ENCODE measurements at places on chromosomes 1 and 21.

DNA sequence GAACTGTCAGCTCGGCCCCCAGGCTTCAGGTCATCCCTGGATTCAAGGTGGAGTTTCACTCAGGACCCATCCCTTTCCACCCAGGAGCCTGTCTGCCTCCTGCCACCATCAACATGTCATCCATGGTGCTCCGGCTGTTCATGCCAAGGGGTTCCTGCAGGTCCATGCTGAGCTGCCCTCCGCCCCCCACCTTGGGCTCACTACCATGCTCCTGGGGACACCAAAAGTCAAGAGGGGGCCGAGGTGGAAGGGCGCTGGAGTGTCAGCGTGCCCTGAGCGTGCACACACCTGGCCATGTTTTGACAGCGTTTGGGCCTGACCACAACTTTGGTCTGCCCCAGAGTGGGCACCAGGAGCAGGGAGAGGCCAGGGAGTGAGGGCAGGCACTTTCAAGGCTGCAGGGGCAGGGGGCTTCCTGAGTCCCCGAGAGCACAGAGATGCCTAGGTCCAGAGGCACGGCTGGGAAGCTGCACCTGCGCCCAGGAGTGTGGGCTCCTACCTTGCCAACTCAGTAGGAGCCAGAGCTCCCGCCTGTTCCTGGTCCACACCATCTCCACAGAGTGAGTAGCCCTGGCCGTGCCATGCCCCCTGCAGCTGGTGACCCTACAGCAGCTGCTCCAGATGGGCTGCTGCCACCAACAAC is 639.6 kb upstream of the ZP4 start:
- no peak for DNase-seq

DNA sequence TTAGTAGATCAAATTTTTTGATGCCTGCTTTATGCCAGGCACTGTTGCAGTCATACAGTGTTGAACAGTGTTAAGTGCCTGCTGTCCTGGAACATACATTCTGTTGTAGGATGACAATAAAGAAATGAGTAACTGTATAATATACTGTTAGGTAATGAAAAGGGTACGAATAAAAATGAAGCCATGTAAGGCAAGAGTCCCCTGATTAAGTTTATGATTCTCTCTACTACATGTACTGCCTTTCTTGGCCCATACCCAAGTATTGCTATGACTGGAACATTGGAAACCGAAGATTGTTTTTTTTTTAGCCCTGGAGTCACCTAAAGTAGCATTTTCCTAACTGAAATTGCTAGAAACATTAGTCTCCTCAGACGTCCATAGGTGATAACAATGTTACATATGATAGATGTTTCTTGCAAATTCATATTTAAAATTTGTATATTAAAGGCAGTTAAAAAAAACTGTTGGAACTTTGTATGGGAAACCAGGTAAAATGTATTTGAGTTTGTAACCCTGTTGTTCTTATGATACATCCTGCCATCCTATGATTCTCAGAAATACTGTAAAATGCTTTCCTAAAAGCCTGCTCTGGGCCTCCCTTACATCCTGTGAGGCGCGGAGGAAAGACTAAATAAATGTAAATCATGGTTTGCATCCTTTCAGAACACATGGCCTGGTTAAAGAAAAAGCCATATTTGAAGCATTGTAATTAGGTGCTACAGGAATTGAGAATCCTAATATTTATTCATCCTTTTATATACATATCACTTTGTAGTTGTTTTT is 5.8 kb downstream of the ATP5PB start:
- no peak for DNase-seq

GRCh38 chr1:205266611-205267305 is 39.0 kb downstream of the TMCC2 start:
- no peak for DNase-seq

- DNase-seq, result peak; percentile 92
Measured at GRCh38 chr1:229270547-229271447, at the start of gene RAB4A. RAB4A (plus strand) TSS chr1:229271111; CDS start chr1:229271340, 229 bp downstream.

DNA sequence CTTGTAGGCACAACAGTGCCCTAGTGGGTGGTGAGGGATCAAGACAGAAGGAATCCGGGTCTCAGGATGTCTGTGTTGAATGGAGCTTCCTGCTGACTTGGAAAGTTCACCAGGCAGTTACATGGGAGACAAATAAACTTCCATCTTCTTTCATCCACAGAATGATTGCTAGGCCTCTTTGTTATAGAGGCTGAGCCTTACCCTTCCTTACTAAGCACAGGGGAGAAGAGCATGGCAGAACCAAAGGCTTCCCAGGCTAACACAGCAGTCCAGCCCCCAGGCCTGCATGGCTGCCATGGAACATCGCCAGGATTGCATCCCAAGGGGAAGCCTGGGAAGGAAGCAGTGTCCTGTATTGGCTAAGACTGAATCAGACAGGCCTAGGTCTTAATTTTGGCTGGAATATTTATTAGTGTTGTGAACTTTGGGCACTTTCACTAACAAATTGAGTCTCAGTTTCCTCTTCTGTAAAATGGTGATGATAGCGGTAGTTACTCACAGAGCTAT is 18.7 kb downstream of the HEYL start:
- no peak for DNase-seq

- DNase-seq, result no peak
Measured at GRCh38 chr1:151905070-151905442, 4.3 kb downstream of the THEM4 start.

DNA sequence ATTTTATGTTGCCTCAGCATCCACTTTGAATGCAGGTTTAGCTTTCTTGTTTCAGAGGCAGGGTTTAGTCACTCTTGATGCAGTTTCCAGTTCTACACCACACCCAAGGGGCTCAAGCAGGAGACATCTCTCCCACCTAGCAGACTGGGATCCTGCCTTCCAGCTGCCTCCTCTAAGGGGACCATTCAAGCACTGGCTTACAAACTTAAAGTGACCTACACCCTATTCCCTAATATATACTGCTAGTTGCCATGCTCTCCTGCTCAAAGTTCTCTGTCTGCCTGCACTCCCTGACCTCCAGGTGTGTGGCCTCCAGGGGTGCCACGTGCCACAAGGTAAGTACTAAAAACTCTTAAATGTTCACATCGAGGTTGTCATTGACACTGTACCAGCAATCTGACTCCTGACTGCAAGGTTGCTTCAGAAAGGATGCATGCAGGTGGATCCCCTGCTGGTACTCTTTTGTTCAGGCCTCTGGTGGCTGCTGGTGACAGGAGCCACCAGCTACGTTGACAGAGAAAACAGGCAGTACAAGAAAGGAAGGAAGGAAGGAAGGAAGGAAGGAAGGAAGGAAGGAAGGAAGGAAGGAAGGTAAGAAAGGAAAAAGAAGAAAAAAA is 185.9 kb downstream of the COQ8A start:
- no peak for DNase-seq

DNA sequence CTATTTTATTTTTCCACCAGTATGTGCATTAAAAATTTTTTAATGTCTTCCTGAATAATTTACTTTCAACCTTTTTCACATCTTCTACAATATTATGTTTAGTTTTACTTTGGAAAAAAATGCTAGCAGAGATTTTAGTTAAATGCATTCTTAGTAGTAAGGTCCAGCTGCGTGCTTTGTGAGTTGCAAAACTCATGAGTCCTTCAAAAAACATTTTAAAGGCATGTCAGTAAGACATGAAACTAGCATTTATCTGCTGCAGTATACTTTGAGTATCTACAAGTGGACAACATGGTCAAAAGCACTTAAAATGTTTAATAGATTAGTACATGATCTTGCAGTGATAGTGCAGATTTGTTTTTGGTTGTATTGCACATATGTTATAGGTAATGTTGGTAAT is 139.0 kb downstream of the HS2ST1 start:
- DNase-seq, result no peak

- DNase-seq, result peak; percentile 40
Measured at GRCh38 chr1:78155121-78155520, 109.4 kb downstream of the GIPC2 start.

- no peak for DNase-seq
Measured at GRCh38 chr1:220380885-220381284, 108.6 kb upstream of the RAB3GAP2 start.

GRCh38 chr1:171484760-171485374 is 463 bp upstream of the PRRC2C start:
- DNase-seq, result no peak

GRCh38 chr1:223344491-223344890 is 19.5 kb downstream of the SUSD4 start:
- no peak for DNase-seq

DNA sequence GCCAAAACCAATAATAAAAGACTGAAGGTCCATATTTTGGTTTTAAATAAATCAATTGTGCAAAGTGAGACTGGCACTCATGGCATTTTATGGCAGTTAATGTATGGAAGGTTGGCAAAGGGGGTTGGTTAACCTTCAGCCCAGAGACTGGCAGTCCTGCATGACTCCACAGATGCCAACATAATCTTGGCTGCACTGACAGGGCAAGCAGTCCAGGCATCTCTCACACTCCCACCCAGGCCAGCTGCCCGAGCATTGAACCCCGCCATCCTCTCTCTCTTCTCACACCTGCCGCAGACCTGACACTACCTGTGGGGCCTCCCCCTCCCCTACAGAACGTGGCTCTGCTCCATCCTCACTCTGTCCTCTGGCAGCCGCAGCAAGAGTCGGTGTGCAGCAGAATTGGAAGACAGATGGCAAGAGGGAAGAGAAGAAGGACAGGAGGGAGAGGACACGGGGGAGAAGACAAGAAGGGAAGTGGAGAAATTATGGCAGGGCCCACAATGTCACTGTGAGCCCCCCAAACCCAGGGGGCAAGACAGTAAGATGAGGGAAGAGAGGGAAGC is 43.7 kb downstream of the ITPKB start:
- no peak for DNase-seq

- DNase-seq, result no peak
Measured at GRCh38 chr1:113692824-113693431, 66.4 kb downstream of the PHTF1 start.

- DNase-seq, result no peak
Measured at GRCh38 chr1:73366734-73367413, 831.1 kb downstream of the LRRIQ3 start.

DNA sequence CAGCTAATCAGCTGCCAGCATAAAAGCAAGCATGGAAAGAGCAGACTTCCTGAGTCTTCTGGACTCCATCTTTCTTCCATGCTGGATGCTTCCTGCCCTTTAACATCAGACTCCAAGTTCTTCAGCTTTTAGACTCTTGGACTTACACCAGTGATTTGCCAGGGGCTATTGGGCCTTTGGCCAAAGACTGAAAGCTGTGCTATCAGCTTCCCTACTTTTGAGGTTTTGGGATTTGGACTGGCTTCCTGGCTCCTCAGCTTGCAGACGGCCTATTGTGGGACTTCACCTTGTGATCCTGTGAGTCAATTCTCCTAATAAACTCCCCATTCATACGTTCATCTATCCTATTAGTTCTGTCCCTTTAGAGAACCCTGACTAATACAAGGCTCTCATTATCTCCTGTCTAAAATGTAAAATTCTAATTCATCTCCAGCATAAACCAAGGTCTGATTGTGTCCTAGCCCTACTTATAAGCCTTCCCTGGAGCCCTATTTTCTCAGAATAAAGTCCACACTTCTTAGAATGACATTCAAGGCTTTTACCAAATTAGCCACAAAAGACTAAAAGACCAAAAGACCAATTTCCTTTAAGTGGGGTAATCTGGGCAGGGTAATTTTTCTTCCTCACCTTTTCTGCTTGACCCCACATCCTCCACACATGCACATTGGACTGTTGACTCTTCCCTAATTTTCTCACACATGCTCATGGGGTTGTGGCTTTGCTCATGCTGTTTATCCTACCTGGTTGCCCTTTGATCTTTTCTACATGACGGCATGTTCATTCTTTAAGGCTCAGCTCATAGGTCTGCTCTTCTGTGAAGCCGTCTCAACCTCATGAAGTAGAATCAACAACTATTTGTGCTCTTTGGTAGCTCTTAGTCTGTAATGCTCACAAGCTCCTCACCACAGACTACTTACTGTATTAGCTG is 18.1 kb upstream of the ENAH start:
- no peak for DNase-seq

DNA sequence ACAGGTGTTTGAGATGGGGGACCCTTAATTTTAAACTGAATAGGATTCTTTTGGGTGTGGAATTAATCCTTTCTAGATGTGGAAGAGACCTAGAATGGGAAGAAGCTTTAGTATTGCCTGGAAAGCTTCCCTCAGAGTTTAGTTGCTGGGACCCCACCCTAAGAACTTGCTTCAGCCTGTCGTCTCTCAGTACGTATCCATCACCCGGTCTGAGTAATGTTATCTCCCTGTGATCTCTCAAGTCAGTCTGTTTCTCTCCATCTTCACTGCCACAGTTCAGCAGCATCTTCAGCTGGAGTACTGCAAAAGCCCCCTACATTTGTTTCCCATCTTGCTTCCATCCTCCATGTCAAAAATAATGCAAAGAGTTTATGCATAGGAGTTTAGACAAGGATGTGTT is 28.9 kb downstream of the CNST start:
- no peak for DNase-seq

- no peak for DNase-seq
Measured at GRCh38 chr1:224447251-224447650, 12.7 kb upstream of the WDR26 start.

DNA sequence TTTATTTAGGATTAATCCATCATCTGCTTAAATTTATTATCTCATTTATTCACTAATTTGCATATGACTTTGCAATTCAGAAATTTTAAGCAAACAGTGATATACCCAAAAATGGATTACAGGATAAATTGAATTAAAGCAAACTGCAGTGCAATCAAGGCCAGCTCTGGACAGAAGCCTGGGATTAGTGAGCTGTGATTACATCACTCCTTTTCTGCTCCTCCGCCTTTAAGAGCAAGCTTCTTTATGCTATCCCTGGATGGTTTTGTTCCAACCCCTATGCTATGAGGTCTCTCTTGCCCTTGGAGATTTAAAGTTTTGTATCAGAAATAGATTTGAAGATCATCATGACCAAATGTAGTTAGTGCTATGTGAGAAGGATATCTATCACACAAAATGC is 32.6 kb downstream of the GPR52 start:
- DNase-seq, result no peak

- no peak for DNase-seq
Measured at GRCh38 chr1:99501871-99502270, 144.0 kb upstream of the PALMD start.

- DNase-seq, result no peak
Measured at GRCh38 chr1:119000371-119001180, 12.4 kb upstream of the TBX15 start.

DNA sequence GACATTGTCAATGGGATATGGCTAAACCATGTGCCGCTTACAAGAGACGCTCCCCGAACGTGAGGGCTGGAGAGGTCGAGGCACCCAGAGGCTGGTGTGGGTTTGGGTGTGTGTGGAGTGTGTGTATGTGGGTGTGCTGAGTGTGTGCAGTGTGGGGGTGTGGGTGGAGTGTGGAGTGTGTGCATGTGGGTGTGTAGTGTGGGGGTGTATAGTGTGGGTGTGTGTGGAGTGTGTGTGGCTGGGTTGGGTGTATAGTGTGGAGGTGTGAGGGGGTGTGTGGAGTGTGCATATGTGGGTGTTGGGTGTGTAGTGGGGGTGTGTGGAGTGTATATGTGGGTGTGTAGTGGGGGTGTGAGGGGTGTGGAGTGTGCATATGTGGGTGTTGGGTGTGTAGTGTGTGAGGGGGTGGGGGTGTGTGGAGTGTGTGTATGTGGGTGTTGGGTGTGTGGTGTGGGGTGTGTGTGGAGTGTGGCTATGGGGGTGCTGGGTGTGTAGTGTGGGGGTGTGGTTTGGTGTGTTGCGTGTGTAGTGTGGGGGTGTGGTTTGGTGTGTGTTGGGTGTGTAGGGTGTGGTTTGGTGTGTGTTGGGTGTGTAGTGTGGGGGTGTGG is 42.2 kb downstream of the SLC19A1 start:
- DNase-seq, result no peak

- no peak for DNase-seq
Measured at GRCh38 chr21:37936010-37936785, 19.9 kb upstream of the KCNJ6 start.

- peak; percentile 99 for DNase-seq
Measured at GRCh38 chr1:167220537-167221125, at the start of gene POU2F1. POU2F1 (plus strand) TSS chr1:167220886; CDS start chr1:167220898, 12 bp downstream.

Data from RPMI8226 (cell line).